ENCODE measurements at places on chromosomes 12 and 14.

DNA sequence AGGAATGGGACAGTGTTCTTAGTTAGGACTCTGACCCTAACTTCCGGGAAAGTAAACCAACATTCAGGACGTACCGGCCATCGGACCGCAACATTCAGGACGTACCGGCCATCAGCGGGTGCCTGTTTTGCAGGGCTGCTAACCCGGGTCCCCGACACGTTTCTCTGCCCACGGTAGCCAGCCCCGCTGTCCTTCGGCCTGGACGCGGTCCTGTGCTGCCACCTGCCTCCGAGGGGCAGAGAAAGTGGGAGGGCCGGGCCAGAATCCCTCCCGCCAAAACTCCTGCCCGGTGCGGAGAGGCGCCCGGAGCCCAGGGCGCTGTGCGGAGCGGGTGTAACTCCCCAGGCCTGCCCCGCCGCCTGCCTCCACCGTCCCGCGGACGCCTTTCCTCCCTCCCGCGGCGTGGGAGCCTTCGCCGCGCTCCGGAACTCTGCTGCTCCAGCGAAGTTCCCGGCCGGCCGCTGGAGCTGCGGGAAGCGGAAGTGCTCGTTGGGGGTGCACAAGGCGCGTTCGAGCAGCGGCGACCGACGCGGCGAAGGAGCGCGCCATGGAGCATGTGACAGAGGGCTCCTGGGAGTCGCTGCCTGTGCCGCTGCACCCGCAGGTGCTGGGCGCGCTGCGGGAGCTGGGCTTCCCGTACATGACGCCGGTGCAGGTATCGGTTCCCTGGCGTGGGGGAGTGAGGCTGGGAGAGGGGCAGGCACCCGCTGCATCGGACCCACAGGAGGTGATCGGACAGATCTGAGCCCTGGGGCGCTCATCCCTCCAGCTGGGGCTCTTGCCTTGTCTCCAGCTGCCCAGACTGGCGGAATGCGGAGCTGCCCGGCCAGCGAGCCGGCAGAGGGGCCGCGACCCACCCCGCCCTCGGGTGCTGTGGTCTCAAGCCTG is at the start of gene DDX55:
TSS of gene DDX55 (plus strand) at position 498 of the 888 bp plus-strand sequence. CDS start at position 548, 50 bp downstream.
- DNase-seq: peak; percentile 53

DNA sequence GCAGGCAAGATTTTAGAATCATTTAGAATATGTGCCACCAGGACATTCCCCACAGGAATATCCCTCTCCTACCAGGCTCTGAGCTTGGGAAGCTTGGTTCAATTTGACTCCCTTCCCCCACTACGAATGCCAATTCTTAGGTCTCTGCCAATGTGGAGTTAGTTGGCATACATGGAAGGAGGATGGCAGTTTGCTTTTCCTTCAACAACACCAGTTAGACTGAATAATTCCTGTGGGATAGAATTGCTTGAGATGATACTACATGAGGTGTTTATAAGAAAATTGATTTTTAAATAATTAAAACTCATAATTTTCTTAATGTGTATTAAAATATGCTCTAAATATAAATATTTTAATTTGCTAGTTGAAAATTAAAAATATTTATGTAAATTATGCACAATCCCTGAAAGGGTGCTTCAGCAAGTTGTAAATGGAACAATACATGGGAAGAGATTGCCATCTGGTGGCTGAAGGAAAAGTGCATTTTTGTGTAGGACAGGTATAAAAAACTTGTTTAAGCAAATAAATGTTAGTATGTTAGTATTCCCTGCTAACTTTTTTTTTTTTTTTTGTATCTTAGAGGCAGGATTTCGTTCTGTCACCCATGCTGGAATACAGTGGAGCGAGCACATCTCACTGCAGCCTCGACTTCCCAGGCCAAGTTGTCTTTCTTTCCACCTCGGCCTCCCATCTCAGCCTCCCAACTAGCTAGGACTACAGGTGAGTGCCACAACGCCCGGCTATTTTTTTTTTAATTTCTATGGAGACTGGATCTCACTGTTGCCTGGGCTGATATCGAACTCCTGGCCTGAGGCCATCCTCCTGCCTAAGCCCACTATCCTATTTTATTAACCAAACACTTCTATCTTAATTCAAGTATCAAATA is 25.8 kb upstream of the STRAP start:
- DNase-seq: peak; percentile 71

GRCh38 chr12:52585946-52586345 is 12.3 kb upstream of the KRT74 start:
- no peak for DNase-seq

- DNase-seq: no peak
Observed at GRCh38 chr14:62084020-62084419, 321.8 kb downstream of the SNAPC1 start.

- DNase-seq: peak; percentile 52
Observed at GRCh38 chr14:51472881-51473280, 178.8 kb upstream of the FRMD6 start.

- peak; percentile 53 for DNase-seq
Observed at GRCh38 chr12:8914716-8915526, 612 bp downstream of the PHC1 start.

GRCh38 chr12:132170637-132171292 is 26.5 kb downstream of the NOC4L start:
- no peak for DNase-seq

GRCh38 chr12:112163056-112163455 is 37.7 kb downstream of the TRAFD1 start:
- DNase-seq: no peak

DNA sequence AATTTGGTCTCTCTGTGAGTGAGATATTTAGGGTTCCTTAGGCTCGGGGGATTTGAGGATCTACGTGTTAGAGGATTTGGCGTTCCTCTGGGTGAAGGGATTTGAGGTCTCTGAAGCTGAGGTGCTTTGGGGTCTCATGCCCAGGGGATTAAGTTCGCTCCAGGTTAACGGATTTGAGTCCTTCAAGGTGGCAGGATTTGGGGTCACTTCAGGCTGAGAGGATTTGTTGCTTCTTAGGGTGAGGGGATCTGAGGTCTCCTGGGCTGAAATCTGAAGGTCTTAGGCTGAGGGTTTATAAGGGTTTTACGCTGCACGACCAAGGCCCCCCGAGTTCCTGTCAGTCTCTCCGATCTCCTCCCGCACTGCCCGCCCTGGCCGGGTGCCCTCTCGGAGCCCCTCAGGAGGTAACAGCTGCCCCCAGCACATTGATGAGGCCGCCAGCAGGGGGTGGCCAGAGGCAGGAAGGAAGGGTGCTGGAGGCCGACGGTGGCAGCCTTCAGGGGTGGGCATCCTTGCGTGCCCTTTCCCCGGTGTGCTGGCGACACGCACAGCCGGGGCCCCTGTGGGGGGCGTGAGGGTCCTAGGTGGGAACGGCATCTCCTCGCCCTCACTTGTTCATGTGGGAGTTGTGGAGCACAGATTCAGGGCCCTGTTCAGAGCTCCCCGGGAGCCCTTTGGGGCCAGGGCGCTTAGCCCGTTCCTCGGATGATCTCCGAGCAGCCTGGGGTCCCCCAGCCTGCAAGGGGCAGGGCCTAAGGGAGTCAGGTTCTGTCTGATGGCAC is 14.3 kb downstream of the CEP170B start:
- no peak for DNase-seq

GRCh38 chr14:21436567-21437062 is 19.3 kb downstream of the CHD8 start:
- DNase-seq: peak; percentile 5

DNA sequence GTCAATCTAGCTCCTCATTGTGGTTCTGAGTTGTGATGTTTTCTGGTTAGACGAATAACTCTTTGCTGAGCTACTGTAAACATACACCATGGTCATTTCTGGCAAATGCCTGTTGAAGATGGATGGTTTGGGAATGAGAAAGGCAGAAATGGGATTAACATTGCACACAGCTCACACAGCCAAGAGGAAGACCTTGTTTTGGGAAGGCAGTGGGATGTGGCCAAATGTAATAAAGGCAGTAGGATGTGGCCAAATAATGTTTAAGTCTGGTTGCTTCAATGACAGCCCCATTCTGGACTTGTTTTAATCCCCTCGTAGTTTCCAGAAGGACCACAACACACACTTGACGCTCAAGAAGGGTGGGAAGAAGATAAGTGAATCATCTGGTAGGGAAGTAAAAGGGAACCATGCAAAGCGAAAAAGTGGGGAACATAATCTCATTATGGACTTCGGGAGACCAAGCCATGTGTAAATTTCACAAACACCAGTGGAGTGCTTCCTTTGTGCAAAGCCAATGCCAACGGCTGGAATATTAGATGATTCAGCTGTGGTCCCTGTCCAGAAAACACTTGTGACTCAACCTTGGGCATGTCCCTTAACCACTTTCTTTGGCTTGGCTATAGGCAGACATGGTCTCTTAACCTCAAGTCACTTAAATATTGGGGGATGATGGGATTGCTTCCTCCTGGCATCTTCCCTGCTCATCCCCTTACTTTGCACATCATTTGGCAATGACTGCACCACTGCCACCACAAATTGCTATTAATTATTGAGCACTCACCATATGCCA is 284.4 kb upstream of the CRY1 start:
- DNase-seq: no peak

DNA sequence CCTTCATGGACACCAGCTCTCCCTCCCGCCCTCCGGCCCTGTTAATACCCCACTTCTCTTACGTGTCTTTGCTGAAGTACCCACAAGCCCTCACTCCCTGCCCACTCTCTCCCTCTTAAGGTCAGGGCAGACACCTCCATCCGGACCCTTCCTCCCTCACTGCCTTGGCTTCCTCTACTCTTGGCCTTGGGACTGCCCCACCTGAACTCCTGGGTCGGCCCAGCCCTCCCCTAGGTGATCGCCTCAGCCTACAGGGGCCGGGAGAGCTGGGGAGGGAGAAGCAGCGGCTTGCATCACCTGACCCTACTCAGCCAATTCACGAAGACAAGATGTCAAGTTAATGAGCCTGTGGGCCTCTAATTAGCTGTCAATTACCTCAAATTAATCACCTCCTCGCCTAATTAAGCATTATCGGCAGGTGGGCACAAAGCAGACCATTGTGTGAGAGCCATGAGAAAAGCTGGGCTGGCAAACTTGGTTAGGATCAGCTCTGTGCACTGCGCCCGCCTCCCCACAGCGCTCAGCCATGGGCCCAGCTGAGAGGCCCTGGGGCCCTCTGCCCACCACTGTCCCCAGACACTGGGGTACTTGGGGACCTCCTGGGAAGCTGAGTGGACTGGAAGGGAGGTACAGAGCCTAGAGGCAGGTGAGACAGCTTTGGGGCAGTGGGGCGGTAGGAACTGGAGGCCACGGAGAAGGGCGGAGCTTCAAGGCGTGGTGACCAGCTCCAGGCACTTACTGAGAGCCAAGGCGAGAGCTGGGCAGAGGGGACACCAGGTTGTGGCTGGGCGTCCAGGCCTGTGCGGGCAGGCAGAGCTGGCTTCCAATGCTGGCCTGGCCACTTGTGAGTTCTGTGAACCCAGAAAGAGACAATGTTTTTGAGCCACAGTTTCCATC is 25.1 kb upstream of the VSX2 start:
- no peak for DNase-seq

GRCh38 chr14:59707778-59708561 is 131.4 kb upstream of the CCDC175 start:
- DNase-seq: no peak

DNA sequence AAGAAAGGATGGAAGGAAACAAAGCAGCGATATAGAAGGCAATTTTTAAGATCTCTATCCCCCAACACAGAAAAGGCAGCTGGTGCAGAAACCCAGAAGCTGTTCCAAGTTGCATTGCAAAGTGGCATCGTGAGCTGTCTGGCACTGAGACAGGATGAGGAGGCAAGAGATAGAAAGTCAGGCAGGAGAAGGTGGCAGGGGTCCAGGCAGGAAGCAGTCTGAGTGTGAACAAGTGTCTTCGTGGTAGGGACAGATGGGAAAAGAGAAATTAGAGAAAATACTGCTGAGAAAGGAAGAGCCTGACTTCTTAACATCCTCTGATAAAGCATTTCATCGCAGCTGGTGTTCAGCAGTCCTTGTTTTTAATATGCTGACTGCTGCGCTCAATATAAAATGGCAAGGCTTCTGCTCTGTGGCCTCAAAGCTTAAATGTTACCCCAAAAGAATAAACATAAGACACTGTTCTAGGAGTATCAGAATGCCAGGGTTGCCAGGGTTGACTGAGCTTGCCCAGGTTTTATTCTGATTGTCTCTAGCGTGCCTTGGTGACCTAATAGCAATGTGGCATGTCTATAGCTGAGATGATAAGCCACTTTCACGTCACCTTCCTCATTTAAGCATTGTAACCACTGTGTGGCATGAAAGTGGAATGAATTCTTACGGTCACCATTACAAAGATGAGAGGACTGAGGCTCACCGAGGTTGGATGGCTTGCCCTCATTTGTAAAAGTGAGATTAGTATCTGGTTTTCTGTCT is 397.6 kb downstream of the NUAK1 start:
- DNase-seq: no peak

- DNase-seq: no peak
Observed at GRCh38 chr14:74089251-74090020, 4.7 kb downstream of the LIN52 start.

DNA sequence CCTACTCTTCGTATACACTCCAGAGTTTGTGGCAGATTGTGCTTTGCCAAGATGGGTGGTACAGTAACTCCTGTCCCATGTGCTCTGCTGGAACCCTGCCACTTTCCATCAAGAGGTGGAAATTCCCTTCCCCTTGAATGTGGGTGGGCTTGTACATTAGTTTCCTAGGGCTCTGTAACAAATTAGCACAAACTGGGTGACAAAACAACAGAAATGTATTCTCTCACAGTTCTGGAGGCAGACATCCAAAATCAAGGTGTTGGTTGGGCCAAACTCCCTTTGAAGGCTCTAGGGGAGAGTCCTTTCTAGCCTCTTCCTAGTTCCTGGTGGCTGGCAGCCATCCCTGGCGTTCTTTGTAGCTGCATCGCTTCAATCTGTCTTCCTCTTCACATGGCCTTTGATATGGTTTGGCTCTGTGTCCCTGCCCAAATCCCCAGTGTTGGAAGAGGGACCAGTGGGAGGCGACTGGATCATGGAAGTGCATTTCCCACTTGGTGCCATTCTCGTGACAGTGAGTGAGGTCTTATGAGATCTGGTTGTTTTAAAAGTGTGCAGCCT is 117.5 kb downstream of the VRK1 start:
- DNase-seq: no peak

GRCh38 chr12:67155863-67156262 is 113.3 kb upstream of the CAND1 start:
- DNase-seq: peak; percentile 92

GRCh38 chr12:58408516-58408915 is 467.1 kb downstream of the ATP23 start:
- DNase-seq: no peak

DNA sequence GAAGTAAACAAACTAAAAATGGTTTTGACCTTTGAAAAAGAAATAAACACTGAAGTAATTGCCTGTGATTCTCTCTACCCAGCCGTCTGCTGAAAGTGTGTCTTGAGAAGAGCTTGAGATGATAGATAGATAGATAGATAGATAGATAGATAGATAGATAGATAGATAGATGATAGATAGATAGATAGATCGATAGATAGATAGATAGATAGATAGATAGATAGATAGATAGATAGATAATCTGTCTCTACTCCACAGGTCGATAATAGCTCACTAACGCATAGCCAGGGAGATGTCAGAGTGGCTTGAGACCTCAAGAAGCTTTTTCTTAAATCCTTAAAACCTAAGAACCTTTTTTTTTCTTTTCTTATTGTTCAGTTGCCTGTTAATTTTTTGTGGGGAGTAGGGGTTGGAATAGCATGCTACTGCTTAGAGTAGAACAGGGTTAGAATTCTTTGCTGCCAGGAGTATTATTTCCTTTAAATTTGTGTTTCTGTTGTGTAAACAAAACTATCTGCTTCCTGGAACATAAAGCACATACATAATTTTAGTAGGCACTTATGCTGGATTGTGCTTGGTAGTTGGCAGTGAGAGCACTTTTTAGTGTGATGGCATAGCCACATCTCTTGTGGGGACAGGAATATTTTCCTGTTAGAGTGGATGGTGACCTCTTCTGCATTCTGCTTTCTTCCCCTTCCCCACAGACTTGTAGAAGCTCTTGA is 169.5 kb downstream of the FBXL14 start:
- DNase-seq: no peak

GRCh38 chr12:12620730-12621315 is 9.1 kb downstream of the CREBL2 start:
- no peak for DNase-seq

All from bronchial epithelial cell (primary cell).